ENCODE measurements at places on chromosomes 7 and 10.

DNA sequence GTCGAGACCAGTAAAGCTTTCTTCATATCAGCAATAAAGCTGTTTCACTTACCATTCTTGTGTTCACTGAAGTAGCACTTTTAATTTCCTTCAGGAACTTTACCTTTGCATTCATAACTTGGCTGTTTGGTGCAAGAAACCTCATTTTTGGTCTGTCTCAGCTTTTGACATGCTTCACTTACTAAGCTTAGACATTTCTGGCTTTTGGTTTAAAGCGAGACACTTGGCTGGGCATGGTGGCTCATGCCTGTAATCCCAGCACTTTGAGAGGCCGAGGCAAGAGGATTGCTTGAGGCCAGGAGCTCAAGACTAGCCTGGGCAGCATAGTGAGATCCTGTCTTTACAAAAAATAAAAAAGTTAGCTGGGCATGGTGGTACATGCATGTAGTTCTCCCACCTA, 15.8 kb downstream of the PLEKHA1 start:
- no peak for DNase-seq

DNA sequence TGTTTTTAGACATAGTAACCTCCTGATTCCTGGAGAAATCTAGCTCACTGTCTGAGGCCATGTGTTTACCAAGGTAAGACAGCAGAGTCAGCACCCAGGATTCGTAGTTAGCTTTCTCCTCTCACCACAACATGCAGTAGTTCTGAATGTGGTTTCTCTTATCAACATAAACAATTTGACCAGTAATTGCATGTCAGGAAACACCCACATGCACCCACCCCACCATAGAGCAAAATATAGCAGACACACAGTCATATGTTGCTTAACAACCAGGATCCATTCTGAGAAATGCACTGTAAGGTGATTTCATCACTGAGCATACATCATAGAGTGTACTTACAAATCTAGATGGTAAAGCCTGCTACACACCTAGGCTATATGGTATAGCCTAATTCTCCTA, 1004.0 kb downstream of the ANKRD7 start:
- no peak for DNase-seq

GRCh38 chr10:104026762-104027161, 58.9 kb downstream of the COL17A1 start:
- DNase-seq: no peak

- DNase-seq: no peak
Observed at GRCh38 chr7:45450571-45451204, 123.5 kb upstream of the ADCY1 start.

DNA sequence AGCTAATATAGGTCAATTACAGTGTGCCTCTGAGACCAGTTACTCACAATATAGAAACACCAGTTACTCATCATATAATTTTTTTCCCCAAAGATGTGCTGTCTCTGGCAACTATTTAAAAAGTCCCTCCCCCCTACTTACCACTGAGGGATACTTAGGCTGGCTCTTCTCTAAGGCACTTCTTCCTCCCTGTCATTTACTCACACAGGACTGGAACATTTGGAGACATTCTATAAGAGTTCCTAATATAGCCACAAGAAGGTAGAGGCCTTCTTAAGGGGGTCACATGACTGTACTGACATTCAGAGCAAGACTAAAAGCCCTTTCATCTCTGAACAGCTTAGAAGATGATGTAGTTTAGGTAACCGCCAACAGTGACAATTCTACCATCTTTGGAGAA, 44.4 kb upstream of the SLIT1 start:
- DNase-seq: no peak

GRCh38 chr10:97199152-97199551, 13.4 kb upstream of the SLIT1 start:
- DNase-seq: no peak

DNA sequence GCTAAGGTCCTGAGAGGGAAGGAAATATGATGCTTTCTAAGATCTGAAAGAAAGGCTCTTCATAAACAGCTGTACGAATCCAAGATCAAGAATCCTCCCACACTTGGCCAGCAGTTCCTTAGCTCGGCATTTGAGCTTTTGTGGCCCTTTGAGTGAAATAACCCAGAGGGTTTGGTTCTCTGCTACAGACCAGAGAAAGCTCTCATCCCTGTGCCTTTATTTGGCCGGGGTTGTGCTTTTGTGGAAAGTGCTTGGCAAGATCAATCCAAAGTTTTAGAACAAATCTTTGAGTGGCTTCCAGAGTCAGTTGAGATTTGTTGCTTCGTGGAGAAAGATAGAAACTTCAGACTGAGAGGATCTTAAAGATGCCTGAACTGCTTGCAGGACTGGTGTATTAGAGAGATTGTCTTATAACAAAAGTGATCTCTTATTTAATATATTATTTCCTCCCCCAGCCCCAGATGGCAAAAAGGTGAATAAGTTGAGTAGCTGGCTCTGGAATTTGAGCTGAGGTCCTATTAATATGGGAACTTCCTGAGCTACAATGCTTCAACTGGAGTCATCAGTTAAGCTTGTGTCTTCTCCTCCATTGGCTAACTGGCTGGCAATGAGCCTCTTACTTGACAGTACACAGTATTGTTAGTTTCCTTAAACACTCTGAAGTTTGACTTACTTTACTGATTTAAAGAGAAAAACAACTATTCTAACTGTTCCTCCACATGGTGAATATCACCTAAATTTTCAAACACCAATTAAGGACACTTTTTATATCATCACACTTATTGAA, 687.3 kb downstream of the MAGI2 start:
- no peak for DNase-seq

DNA sequence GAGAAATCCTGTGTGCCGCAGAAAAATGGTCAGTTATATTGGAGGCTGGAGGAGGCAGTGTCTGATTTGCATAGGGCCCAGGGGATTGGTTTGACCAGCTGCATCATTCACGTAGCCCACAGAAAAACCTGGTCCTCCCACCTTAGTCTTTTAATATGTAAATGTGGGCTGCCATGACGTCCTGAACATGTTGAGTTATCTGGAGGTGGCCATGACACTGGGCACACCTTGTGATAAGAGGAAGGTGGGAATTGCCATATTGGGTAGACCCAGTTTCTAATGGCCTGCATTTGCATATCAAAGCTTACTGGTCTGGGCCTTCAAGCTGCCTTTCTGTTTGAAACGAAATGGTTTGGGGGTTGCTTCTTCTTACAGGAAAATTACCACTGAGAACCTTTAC, 162.2 kb downstream of the AHR start:
- DNase-seq: no peak

- no peak for DNase-seq
Observed at GRCh38 chr10:133140417-133141143, 19.4 kb upstream of the KNDC1 start.

GRCh38 chr10:9825491-9826018, 1192.1 kb upstream of the CELF2 start:
- DNase-seq: no peak

DNA sequence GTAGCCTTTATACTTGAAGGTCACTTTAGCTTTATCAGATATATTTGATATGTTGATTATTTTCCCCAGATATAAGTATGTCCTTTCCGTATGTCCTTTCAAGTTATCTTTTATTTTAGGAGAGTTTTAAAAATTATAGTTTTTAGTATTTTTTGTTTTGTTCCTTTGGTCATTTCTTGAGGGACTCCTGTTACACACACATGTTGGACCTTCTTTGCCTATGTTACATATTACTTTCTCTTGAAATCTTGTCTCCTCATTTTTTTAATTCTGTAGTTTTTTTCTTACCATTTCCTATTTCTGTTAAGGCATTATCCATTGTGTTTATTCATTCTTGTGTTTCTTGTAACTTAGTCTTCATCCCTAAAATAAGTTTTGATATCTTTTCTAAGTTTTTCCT, 23.9 kb downstream of the GLCCI1 start:
- DNase-seq: no peak

DNA sequence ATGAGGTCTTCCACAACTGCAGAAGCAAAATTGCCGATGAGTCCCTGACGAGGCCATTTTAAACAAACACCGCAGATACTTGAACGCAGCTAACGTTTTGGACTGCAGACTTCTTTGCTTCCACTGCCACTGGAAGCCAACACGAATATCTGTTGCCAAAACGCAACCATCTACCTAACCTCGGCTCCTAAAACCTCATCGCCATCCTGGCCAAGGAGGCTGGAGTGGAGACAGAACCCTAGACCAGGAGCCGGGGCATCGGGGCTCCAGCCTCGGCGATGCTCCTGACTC, 493 bp downstream of the WDR91 start:
- DNase-seq: no peak

GRCh38 chr10:86944907-86945306, 12.5 kb downstream of the MMRN2 start:
- DNase-seq: no peak

- no peak for DNase-seq
Observed at GRCh38 chr7:42698600-42699374, 213.1 kb downstream of the C7orf25 start.

- DNase-seq: no peak
Observed at GRCh38 chr7:29940199-29940598, 49.4 kb downstream of the SCRN1 start.

- DNase-seq: no peak
Observed at GRCh38 chr10:101282947-101283346, 53.7 kb upstream of the LBX1 start.

DNA sequence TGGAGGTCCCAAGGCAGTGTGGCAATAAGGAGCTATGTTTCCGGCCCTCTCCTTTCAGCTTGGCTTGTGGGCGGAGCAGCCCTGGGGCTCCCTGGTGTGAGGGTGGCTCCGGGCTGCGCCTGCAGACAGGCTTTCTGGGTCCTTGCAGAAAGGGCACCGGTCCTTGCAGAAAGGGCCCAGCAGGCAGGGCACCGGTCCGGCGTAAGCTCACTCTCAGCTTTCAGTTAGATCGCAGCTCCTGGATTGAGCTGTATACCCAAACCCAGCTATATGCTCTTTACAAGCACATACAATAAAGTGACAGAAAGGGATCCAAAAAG, 293.8 kb upstream of the SHH start:
- DNase-seq: no peak

DNA sequence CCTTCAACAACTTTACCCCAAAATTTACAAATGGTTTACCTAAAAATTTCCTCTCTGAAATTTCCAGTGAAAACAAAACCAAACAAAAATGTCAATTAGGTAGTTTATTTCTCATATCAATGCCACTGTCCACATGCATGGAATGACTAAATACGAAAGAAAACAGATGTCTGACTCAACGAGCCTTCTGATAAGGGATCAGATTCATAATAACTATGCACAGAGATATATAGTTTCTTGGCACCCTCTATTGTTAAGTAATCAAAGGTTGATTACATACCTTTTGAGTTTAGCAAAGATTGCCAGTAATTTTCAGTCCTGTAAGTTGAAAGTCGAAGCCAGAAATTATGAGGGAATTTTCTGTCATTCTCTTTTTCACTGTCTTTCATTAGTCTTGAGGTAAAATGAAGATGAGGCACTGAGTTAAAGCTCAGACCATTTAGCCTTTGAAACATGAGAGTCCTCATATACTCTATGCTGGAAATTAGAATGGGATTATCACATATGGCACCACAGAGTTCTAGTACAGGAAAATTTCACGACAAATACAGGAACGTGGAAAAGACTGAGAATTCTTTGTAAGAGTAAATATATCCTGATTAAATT, 519.1 kb upstream of the ANKRD30A start:
- DNase-seq: no peak

DNA sequence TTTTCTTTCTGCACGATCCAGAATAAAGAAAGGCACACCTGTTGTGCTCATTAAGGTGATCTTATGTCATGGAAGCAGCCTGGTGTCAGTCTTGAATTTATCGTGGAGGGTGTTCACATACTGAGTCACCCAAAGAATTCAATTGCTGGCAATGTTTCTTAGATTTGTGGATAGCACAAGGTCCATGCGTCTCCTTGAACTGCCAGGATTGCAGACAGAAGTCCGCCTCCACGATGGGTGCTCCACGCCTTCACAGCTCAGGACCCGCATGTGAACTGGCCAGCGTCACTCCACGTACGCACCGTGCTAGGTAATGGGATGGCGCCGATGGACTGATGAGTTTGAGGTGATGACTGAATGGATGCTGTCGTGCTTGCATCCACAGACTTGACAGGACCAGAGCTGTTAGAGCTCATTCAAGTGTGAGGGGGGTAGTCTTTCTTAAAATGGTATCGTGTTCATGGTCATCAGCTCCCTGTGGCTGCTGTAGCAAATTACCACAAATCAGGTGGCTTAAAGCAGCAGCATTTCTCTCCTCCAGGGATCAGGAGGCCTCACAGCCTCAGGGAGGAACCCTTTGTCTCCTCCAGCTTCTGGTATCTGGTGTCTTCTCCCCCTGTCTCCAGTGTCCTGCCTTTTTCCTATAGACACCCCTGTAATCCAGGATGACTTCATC, 65.4 kb upstream of the DNAJB6 start:
- DNase-seq: no peak

DNA sequence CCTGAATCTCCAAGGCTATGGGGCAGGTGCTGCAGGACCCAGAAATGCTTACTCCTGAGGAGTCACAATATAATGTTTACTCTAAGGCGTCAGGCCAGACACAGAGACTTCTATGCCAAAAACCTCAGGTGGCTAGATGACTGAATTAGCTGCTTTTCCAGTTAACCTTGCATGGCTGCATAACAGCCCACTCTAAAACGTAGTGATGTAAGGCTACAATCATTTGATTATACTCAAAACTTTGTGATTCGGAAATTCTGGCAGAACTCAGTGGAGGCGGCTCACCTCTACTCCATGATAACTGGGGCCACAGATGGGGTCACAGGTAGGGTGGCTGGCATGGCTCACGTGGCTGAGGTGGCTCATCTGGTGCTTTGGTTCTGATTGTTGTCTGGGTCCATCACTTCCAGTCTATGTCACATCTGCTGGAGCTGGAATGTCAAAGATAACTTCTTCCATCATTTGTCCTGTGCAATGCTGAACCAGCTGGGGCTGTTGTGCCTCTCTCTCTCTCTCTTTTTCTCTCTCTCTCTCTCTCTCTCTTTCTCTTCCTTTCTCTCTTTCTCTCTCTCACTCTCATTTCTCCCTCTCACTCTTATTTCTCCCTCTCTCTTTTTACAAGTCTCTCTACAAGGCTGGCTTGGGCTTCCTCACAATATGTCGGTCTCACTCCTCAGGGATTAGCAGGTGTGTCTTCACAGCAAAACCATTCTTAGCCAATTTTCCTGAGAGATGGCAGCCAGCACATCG, 11.8 kb downstream of the TMEM72 start:
- no peak for DNase-seq

- no peak for DNase-seq
Observed at GRCh38 chr10:110892602-110893288, 21.0 kb downstream of the PDCD4 start.
